ENCODE measurements at places on chromosomes 1 and 21. TPM values are rescaled to one million over a fixed set of nuclear protein-coding genes. Genes with fewer than 3 reads are reported as not detected.

Gene ILDR2
- 217 TPM for total RNA-seq

Gene FNDC10
- total RNA-seq = 54.0 TPM

Gene SPRR1B
- not detected for total RNA-seq

Gene SHISA4
- 45.5 TPM for total RNA-seq

Gene FCGR2B
- 1.1 TPM for total RNA-seq

Gene SPRR2B
- 0.62 TPM for total RNA-seq

Gene RHBDL2
- total RNA-seq = 15.1 TPM

Gene PPIH
- 38.7 TPM for total RNA-seq

Gene TEX38
- 150 TPM for total RNA-seq

Gene MAP3K21
- total RNA-seq = 80.2 TPM

Gene CTSE
- total RNA-seq = not detected

Gene BTBD8
- total RNA-seq = 14.6 TPM

Gene GPR89B
- 24.6 TPM for total RNA-seq

Gene TGFB2
- 2.6 TPM for total RNA-seq

Gene KCNA2
- 6.1 TPM for total RNA-seq

Gene IL20
- total RNA-seq = not detected

Gene ADAMTS1
- total RNA-seq = 33.7 TPM

Gene GJA5
- total RNA-seq = 2.2 TPM

Gene USP33
- 75.2 TPM for total RNA-seq

Gene NBPF20
- total RNA-seq = 6.9 TPM

Gene RASAL2
- total RNA-seq = 41.7 TPM

Gene LHX8
- 2.9 TPM for total RNA-seq

All from testis (tissue), 5 donors.